ENCODE measurements at places on chromosomes 12 and 14.

DNA sequence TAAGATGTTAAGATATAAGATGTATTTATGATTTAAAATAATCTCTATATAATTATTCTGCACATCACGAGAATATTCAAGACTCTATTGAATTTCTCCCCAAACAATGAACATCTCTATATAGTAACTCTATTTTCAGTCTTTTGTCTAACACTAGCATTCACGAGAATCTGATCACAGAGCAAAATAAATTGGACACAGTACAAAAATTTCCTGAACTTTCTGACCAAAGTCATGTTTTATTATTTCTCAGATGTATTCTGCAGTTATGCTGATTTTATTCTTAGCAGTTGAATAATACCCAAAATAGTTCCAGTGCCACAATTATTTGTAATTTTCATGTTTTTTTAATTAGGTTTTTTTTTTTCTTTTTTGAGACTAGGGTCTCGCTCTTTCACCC is 19.6 kb downstream of the EPS8 start:
- DNase-seq = no peak

- DNase-seq = no peak
These were observed 29.7 kb upstream of the NR2C1 start for GRCh38 chr12:95102916-95103671.

GRCh38 chr14:69845787-69846186 is 33.4 kb upstream of the SMOC1 start:
- no peak for DNase-seq

DNA sequence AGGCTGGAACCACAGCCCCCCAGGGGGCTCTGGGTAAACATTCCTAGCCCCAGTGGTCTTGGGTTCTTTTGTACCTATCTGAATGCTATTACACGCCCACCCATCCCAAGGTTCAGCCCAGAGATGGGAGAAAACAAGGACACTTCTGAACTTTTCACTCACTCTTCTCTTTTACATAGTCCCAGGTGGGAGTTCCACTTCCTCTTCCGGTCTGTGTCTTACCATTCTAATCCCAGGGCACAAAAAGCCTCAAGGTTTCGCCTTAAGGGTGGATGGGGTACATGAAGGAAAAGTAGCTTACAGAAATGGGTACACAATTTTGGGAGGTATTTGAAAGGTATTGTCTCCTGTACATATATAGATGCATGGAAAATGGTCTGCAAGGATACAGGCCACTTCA is 79.0 kb downstream of the TMEM30B start:
- DNase-seq = no peak

DNA sequence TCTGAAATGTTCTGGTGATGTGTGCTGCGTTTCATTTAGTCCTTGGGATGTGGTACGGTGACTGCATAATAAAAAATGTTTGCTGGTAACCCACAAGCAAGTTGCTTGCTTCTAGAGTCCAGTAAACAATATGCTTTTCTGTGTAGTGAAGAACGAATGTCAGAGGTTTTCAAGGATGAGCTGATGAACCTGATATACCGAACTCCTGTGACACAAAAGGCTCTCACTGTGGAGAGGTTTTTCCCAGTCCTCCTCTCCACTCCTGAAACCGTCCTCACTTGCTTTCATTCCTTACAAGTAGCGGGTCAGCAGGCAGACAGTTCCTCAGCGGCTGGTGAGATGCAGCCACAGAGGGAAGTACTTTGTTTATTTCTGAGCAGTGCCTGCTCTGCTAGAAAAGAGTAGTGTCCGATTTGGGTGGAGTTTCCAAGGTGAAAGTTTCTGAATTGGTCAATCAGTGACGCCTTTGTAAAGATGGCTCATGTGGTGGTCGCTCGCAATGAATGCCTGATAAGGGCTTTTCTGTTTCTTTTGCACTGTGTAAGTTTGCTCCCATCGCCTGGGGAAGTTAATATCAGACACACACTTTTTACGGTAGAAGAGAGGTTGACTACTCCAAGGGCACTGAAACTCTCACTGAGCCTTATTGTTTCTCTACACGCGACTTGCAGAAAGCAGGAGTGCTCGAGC is 3.0 kb downstream of the ETV6 start:
- no peak for DNase-seq

GRCh38 chr12:6030081-6030480 is 85.0 kb upstream of the ANO2 start:
- DNase-seq = no peak

- DNase-seq = no peak
These were observed 259.6 kb downstream of the BTG1 start for GRCh38 chr12:91885851-91886731.

- DNase-seq = no peak
These were observed 22.5 kb downstream of the SYNE3 start for GRCh38 chr14:95493976-95494375.

DNA sequence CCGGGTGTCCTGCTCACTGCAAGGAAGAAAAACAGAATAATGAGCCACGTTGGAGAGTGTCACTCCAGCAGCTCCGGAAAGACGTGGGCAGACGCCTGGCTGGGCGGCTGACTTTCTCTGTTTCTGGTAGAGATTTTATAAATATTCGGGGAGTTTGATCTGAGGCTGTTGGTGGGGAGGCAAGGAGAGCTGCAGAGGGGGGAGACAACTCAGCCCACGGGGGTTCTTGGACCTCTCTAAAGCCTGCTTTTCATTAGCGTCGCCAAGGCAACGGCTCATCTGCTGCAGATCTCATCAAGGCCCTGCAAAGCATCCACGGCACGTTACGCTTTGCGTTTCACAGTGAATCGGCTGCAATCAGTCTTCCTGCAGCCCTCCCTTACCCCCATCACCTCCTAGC is 207.2 kb downstream of the ZFP36L1 start:
- no peak for DNase-seq

GRCh38 chr12:85182699-85183098 is 97.3 kb upstream of the ALX1 start:
- DNase-seq = no peak

GRCh38 chr12:92032101-92032500 is 113.5 kb downstream of the BTG1 start:
- DNase-seq = no peak

- no peak for DNase-seq
These were observed 126.9 kb downstream of the KITLG start for GRCh38 chr12:88453323-88453722.

DNA sequence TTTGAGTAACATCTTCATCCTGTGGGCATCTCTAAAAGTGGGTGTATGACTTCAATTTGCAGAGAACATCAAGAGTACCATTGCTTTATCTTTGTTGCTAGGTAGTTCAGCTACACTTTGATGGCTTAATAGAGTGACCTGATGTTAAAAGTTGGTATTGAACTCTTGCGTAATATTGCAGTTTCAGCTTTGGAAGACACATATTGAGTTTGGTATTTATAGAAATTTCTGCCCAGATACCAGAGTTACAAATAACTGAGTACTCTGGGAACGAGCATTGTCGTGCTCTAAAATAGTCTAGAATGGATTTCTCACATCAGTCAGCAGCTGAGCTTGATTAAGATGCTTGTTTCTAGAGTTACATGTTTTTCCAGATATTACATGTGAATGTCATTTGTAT is 24.8 kb upstream of the AKAP5 start:
- no peak for DNase-seq

GRCh38 chr14:104931304-104931770 is 6.7 kb downstream of the PLD4 start:
- DNase-seq = no peak

DNA sequence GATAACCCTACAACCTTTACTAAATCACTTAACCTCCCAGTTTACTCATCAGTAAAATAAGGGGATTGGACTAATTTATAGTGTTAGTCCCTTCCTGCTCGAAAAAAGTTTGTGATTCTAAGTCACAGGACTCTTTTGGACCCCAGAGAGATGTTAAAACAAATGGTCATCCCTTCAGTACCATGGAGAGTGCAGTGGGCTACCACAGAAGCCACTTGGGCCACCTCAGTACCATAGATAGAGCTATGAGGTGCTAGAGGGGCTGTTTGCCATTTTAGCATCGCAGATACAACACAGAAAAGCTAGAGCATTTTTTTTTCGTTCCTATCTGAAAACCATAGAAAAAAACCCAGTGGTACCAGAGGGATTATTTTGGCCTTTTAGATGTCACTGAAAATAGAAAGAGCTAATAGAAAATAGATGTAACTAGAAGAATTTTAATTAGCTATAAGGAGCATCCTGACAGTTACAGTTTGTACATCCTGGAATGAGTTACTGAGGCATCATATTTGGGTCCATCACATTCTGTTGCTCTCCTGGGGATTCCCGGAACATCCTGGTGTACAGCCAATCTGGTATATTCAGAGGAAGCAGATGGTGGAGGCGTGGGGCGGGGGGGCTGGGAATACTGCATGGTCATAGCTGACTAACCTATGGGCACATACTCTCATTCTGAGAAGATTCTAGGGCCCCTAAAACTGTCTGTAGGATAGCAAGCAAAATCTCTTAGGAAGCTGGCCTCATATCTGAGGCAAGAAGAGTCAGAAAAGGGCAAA is 2.8 kb downstream of the ZNF219 start:
- no peak for DNase-seq

DNA sequence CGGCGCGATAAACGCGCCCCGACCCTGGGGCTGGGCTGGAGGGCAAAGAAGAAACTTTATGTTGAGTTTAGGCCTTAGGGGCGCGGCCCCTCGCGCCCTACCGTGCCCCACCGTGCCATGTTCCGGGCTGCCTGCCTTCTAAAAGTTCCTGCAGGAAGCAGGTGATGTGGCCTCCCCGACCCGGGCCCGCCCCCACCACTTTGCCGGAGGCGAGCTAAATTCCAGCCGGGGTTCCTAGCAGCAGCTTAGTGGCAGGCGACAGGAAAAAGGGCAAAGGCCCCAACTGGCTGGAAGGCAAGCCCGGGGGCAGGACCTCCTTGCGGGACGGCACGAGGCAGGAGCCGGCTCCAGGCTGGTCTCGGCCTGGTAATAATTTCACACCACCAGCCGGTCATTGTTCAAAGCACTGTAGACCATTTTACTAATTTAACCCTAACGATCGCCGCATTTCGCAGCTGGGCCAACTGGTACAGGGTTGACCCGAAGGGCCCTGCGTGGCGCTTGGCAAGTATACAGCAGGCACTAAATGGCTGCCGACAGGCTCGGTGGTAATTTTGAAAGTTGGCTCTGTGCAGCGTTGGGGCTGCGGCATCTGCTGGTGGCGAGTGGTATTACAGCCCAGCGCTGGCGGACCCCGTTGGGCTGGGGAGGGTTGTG is 895 bp upstream of the CCDC88C start:
- peak; percentile 76 for DNase-seq

DNA sequence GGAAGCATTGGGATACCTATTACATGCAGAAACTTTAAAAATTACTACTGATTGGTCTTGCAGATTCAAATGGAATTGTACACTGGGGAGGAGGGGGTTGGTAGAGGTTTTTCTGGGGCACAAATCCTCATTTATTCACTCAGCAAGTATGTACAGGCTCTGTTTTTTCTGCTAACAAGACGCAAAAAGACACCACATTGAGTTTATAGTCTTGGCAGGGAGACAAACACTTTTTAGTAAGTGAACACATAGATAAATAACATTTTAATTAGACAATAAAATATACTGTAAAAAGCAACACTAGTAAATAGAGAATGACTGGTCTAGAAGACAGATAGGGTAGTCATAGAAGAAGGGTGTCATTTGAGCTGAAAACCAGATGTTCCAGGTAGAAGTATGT is 23.8 kb downstream of the GLIPR1L2 start:
- DNase-seq = no peak

- no peak for DNase-seq
These were observed 530 bp downstream of the ARL1 start for GRCh38 chr12:101407049-101407435.

DNA sequence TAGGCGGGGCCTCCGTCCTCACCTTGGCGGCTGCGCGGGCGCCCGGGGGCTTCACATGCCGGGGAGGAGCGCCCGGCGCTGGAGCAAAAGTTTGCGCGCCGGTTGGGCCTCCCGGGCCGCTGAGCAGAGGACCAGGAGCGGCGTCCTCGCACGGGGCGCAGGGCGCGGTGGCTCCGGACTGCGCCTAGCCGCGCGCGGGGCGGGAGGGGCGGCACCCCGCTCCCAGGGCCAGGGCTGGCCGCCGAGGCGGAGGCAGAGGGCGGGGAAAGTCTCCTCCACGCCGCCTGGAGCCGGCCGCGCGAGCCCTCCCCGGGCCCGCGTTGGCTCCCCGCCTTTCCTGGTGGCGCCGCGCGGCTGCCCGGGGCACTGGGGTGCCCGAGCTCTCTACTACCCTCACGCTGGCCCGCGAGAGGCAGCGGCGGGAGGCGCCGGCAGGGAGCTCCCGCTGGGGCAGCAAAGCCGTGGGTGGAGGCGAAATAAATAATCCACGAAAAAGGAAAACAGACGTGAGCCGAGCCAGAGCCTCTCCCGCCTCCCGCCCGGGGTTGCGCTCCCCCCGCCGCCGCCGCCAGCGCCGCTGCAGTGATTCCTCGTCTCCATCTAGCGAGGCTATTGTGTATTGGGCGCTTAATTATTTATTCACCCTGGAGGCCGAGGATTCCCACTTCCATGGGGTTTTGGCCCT is 400 bp upstream of the PRIMA1 start:
- DNase-seq = no peak

GRCh38 chr12:130929363-130929762 is 24.3 kb upstream of the ADGRD1 start:
- DNase-seq = no peak

DNA sequence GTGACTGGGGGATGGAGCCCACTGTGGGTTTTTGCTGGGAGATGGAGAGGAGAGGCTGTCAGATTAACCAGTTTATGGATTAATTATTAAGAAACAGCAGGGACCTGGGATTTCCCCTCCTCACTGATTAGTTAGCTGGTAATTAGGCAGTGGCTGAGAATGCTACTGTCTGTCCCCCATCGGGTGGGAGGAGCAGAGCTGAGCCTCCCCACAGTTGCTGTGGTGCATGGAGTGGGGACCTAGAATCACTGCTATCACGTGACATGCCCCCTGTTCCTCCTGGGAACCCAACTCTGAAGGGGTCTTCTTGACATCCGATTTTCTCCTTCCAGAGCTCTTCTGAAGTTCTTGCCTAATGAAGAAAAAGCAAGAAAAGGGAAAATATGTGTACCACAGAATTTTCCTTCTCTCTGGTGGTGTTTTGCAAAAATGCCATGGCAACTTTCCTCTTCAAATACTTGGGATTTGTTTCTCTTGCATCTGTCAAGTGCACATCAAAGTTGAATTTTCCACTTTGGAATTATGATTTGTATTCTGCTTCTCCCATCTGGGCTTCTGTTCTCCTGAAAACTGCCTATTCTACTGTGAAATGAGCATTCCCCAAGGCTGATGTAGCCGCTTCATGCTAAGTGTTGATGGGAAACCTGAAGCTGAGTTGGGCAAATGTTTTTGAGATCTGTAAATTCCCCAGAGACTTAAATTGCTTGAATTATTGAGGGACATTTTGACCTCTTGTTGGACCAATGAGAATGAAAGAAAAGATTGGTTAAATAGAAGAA is 264.2 kb downstream of the RGS6 start:
- DNase-seq = no peak

GRCh38 chr12:64946132-64946829 is 121.8 kb downstream of the TBC1D30 start:
- DNase-seq = no peak

GRCh38 chr12:93137656-93138612 is 208.8 kb upstream of the EEA1 start:
- no peak for DNase-seq

DNA sequence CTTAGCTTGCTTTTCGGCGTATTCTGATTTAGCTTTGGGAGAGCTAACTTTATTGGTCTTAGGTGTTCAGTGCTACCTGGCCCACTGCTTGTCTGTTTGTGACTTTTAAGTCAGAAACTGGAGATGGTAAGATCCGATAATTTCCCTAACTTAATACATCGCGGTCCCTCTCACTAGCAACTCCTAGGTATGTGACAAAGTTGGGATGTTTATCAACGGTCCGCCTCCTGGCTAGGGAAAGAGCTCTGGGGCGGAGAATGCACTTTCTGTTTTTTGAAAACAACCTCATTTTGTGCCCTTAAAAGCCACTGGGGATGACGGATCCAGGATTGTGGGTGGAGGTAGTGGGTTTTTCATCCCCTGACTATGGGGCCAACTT is 1.2 kb downstream of the CDKN1B start:
- DNase-seq = no peak

Data from stimulated activated CD8-positive, alpha-beta memory T cell treated with anti-CD3 and anti-CD28 coated beads, Interleukin-15, amount 100 ng/mL, for 1 hour (primary cell).